Osteoblast (primary cell): ENCODE measurements at places on chromosomes 4 and X. TPM values are rescaled to one million over a fixed set of nuclear protein-coding genes. Genes with fewer than 3 reads are reported as not detected.
A peak's percentile ranks its signal among the peaks of the same experiment; 100 is the strongest.

DNA sequence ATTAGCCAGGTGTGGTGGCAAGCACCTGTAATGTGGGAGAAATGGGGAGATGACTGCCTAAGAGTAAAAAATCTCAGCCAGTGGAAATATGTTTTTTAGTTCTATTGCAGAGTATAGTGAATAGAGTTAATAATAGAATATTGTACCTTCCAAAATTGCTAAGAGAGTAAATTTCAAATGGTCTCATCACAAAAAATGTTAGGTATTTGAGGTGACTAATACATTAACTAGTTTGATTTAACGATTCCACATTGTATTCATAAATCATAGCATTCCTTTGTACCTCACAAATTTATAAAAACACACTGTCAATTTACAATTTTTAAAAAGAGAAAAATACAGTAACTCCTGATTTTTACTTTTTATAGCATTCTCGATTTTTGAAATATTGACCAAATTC, 681.5 kb upstream of the EPHA5 start:
- H3K36me3 ChIP-seq = no peaks in the 10 kb centered on the region
- DNase-seq = peak; percentile 23
- no peaks in the 10 kb centered on the region for H3K27me3 ChIP-seq
- H3K27ac ChIP-seq = no peak overlapping the region
- no peaks in the 10 kb centered on the region for H3K4me1 ChIP-seq

DNA sequence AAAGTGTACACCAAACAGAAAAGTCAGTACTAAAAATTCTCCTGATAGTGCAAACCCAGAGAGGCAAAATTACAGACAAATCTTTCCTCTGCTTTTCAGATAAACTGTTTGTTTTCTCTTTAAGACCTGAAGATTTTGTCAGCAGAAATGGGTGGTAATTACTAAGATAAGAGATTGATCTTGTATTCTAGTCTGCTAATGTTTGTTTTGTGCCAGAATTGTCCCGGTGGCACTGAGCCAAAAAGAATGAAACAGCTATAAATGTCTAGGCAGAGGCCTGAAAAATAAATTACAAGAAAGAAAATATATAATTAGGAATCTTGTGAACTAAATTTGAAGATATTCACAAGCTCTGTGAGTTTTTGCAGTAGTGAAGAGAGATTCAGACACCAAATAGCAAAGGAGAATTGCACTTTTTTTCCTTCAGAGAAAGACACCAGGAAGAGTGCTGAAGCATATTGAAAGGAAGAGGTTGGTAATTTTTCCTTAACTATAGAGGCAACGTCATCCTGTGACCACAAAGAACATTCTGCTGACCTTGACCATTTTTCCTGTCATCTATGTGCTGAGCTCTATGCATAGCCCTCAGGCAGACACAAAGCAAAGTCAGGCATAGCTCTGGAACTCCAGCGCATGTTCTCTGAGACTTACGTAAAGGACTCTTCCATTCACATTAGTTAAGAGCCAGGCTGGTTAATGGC, 314.5 kb upstream of the RASGEF1B start:
- H3K4me3 ChIP-seq = no peak overlapping the region
- H3K27me3 ChIP-seq = no peaks in the 10 kb centered on the region
- DNase-seq = peak; percentile 4
- H3K36me3 ChIP-seq = no peaks in the 10 kb centered on the region
- H3K27ac ChIP-seq = no peak overlapping the region

LETM1 gene
- 68.4 and 75.3 TPM in 2 replicates for total RNA-seq

GRCh38 chr4:169615467-169616106, 3.2 kb upstream of the NEK1 start:
- peak; percentile 81 for DNase-seq
- peaks cover 27% of the 10 kb centered on the region for H3K4me1 ChIP-seq
- no peaks in the 10 kb centered on the region for H3K36me3 ChIP-seq

GRCh38 chr4:40363382-40363920, 28.3 kb downstream of the CHRNA9 start:
- H3K27me3 ChIP-seq = no peaks in the 10 kb centered on the region
- no peaks in the 10 kb centered on the region for H3K4me1 ChIP-seq
- H3K4me3 ChIP-seq = no peak overlapping the region
- DNase-seq = no peak
- H3K27ac ChIP-seq = no peak overlapping the region
- H3K36me3 ChIP-seq = no peaks in the 10 kb centered on the region

GRCh38 chr4:6257247-6258025, 12.2 kb upstream of the WFS1 start:
- H3K4me3 ChIP-seq = no peak overlapping the region
- H3K27me3 ChIP-seq = peaks cover 5% of the 10 kb centered on the region
- DNase-seq = peak; percentile 37

GRCh38 chrX:41723826-41724225, at the start of gene GPR82:
Gene GPR82 (plus strand): TSS chrX:41724181. CDS start chrX:41727027, 2,846 bp downstream.
- H3K36me3 ChIP-seq = no peaks in the 10 kb centered on the region
- no peak for DNase-seq
- H3K4me3 ChIP-seq = no peak within 1 kb of the TSS
- no peaks in the 10 kb centered on the region for H3K27me3 ChIP-seq
- H3K27ac ChIP-seq = peak within 1 kb of the TSS; percentile 56

DNA sequence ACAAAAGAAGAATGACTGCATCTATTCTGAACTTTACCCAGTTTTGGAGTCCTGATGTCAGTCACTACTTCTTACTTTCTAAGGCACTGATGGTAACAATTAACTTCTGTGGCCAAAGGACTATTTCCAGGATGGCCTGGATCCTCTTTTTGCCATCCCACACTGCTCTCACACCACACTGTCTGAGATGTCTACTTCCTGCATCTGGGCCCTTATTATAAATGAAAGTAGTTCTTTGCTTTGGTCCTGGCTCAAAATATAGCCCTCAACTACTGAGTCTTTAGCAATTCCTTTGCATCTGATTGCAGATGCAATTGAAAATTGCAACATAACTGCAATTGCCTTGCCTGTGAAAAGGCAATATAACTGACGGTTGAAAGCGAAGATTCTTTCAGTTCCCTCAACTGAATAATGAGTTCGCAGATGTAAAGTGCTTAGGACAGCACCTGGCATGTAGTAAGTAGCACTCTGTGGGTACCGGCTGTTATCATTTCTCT, 44.2 kb downstream of the COQ2 start:
- H3K27ac ChIP-seq = no peak overlapping the region
- no peaks in the 10 kb centered on the region for H3K36me3 ChIP-seq
- H3K4me3 ChIP-seq = no peak overlapping the region
- no peaks in the 10 kb centered on the region for H3K4me1 ChIP-seq
- no peak for DNase-seq
- H3K27me3 ChIP-seq = no peaks in the 10 kb centered on the region

MAGEC3 gene
- not detected in 2 replicates for total RNA-seq

DNA sequence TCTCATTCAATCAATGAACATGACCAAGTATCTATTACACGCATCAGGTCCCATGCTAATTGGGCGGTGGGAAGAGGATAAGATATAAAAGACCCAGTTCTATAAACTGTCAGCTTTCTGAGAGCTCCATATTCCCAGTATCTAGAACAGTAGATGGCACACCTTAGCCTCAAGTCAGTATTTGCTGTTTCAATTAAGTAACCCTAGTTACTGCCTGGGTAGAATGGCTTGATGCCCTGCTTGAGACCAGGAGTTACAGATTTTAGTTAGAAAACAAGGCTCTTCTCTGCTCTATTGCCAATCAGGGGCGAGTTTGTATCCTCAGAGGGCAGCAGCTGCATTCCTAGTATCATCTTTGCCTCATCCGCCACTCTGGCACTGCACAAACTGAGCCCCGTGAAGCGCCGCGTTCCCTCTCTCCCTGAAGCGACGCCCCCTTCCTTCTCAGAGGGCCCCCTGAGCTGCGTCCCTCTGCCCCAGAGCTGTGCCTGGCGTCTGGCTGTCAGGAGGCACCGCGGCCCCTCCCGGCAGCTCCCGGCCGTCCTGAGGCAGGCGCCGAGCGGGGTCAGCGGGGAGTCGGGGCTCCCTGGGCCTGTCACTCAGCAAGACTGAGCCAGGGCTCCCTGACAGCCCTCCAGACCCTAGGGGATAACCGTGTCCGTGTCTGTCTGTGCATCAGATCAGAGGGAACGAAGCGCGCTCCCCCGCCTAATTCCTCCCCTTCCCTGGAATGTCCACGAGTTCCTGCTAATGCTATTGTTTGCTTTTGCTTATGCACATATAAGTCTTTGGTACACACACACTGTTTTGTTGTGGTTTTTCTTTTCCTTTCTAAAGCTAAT, 212.4 kb upstream of the TTC29 start:
- no peaks in the 10 kb centered on the region for H3K36me3 ChIP-seq
- peak; percentile 74 for DNase-seq
- peak overlapping the region; percentile 18 for H3K27ac ChIP-seq
- H3K4me1 ChIP-seq = no peaks in the 10 kb centered on the region
- H3K27me3 ChIP-seq = no peaks in the 10 kb centered on the region

DNA sequence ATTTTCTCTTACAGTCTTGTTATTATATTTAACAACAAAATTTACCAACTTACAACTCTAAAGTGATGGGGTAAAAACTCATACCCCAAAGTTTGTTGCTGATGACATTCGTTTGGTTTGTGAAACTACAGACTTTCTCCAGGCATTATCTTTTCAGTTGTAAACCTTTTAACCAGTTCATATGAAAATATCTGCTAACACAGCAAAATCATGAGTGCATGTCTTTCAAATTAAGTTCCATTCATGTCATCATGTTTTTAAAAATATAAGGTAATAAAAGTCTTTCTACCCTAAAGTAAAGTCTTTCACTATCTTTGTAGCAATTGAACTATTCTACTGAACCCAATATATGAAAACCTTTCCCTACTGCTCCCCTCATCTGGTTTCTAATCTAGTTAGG, 3.4 kb upstream of the GALNTL6 start:
- no peaks in the 10 kb centered on the region for H3K27me3 ChIP-seq
- H3K36me3 ChIP-seq = no peaks in the 10 kb centered on the region
- no peak overlapping the region for H3K4me3 ChIP-seq
- no peaks in the 10 kb centered on the region for H3K4me1 ChIP-seq
- no peak for DNase-seq

DNA sequence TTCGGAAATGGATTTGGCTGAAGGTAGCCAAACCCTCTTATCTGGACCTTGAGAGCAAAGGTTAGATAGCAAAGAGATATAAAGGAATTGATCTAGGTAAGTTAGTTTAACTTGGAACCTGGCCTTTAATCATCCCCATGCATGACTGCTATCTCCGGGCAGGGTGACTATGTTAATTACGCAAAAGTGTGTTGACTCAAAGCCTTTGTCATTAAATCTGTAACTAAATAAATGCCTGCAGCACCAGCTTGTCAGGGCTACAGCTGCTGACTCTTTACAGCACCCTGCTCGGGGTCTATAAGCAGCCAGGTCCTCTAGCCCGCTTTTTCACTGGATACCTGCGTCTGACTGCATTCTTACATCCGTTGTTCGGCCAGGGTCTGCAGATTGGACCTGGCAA, 201.7 kb downstream of the TBCK start:
- peaks cover 5% of the 10 kb centered on the region for H3K36me3 ChIP-seq
- H3K4me3 ChIP-seq = no peak overlapping the region
- no peak for DNase-seq
- no peaks in the 10 kb centered on the region for H3K4me1 ChIP-seq
- no peak overlapping the region for H3K27ac ChIP-seq
- H3K27me3 ChIP-seq = no peaks in the 10 kb centered on the region

ADH1B gene
- 0.59 and 0.72 TPM in 2 replicates for total RNA-seq

DNA sequence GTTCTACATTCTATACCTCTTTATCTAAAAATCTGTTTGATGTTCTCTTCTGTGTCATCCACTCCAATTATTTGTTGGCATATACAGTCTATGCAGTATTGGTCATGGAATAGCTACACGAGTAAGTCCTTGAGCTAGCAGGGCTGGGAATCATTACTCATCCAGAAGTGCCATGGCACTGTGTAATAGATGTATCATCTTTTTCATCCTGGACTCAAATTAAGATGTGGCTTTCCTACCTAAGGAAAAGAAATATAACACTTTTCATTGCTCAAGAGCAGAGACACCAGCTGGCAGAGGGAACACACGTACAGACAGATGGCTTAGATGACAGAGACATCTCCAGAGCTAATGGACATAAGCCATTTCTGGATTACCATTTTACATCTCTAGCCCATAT, 159.8 kb downstream of the FAM13A start:
- H3K4me3 ChIP-seq = no peak overlapping the region
- peaks cover 3% of the 10 kb centered on the region for H3K4me1 ChIP-seq
- no peaks in the 10 kb centered on the region for H3K36me3 ChIP-seq
- H3K27me3 ChIP-seq = no peaks in the 10 kb centered on the region
- DNase-seq = no peak

- no peaks in the 10 kb centered on the region for H3K4me1 ChIP-seq
- H3K4me3 ChIP-seq = no peak overlapping the region
- no peaks in the 10 kb centered on the region for H3K36me3 ChIP-seq
- no peaks in the 10 kb centered on the region for H3K27me3 ChIP-seq
- no peak overlapping the region for H3K27ac ChIP-seq
- DNase-seq = no peak
Measured at GRCh38 chrX:22430701-22431100, 158.0 kb downstream of the CBLL2 start.

- no peak overlapping the region for H3K4me3 ChIP-seq
- no peaks in the 10 kb centered on the region for H3K27me3 ChIP-seq
- peaks cover 9% of the 10 kb centered on the region for H3K4me1 ChIP-seq
- H3K27ac ChIP-seq = no peak overlapping the region
- peak; percentile 51 for DNase-seq
Measured at GRCh38 chr4:72418458-72418857, 150.6 kb downstream of the ADAMTS3 start.

SLC25A53 gene
- total RNA-seq = 7.6 and 8.5 TPM in 2 replicates

GPRASP2 gene
- total RNA-seq = 10.9 and 11.8 TPM in 2 replicates

DNA sequence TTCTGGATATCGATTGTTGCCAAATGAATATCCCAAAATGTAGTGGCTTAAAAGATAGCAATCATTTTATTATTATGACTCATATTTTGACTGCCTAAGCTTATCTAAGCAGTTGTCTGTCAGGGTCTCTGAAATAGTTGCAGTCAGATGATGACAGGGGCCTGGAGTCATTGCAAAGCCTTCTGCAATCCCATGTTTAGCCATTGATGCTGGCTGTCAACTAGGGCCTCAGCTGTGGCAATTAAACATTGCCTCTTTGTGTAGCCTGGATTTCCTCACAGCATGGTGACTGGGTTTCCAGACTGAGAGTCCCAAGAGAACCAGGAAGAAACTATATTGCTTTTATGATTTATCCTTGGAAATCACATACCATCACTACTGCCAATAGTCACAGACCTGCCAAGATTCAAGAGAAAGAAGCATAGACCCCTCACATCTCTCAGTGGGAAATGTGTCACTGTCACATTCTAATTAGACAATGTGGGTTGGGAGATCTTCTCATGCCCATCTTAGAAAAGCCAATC, 227.3 kb upstream of the NOCT start:
- no peak overlapping the region for H3K4me3 ChIP-seq
- H3K4me1 ChIP-seq = no peaks in the 10 kb centered on the region
- H3K36me3 ChIP-seq = no peaks in the 10 kb centered on the region
- no peak for DNase-seq
- H3K27ac ChIP-seq = no peak overlapping the region
- H3K27me3 ChIP-seq = no peaks in the 10 kb centered on the region

GRCh38 chr4:155906554-155907247, 3.2 kb downstream of the TDO2 start:
- peaks cover 14% of the 10 kb centered on the region for H3K4me1 ChIP-seq
- H3K27me3 ChIP-seq = peaks cover 19% of the 10 kb centered on the region
- peak overlapping the region; percentile 19 for H3K4me3 ChIP-seq

KIF4A gene
- total RNA-seq = 2.1 and 2.2 TPM in 2 replicates

CNGA1 gene
- not detected in 2 replicates for total RNA-seq

GRCh38 chr4:83204731-83205130, 79.9 kb downstream of the COQ2 start:
- no peak overlapping the region for H3K27ac ChIP-seq
- H3K4me3 ChIP-seq = no peak overlapping the region
- DNase-seq = no peak
- H3K27me3 ChIP-seq = peaks cover 10% of the 10 kb centered on the region
- H3K36me3 ChIP-seq = no peaks in the 10 kb centered on the region

SLC16A2 gene
- 11.6 and 15.6 TPM in 2 replicates for total RNA-seq

- peaks cover 17% of the 10 kb centered on the region for H3K4me1 ChIP-seq
- no peak overlapping the region for H3K4me3 ChIP-seq
- DNase-seq = no peak
- H3K36me3 ChIP-seq = no peaks in the 10 kb centered on the region
Measured at GRCh38 chr4:6910960-6911874, 1.6 kb downstream of the TBC1D14 start.
